ENCODE measurements at places on chromosomes 11 and 22.

GRCh38 chr11:75298191-75298975 is 53.1 kb downstream of the ARRB1 start:
- DNase-seq, result no peak

- DNase-seq, result peak; percentile 91
These were observed at the start of gene C11orf58 for GRCh38 chr11:16738193-16738946. C11orf58 (plus strand) TSS chr11:16738647; CDS start chr11:16738779, 132 bp downstream.

DNA sequence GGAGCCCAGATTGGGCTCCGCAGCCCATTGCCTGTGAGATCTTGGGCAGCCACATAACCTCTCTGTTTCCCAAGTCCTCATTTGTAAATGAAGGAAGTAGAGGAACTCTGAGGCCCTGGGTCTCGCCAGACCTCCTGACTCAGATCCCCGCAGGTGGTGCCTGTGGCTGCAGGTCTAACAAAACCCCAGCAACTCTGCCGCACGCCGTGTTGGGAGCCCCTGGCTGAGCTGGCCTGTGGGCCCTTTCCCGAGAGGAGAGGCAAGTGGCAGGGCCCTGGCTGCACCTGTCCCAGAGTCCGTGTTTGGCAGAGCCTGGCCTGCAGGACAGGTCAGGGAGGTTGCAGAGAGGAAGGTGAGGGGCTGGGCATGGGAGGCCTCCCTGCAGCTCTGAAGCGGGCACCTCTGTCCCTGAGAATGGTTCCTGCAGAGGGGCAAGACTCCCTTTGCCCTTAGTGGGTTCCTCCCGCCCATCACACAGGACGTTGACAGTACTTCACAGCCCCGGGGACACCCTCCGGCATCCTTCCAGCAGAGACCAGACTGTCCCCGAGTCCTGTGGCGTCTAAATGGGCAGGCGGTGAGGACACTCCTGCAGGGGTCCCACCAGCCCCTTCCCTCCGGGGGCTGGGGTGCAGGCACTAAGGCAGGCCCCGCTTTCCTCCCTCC is 67.7 kb downstream of the ARHGAP8 start:
- DNase-seq, result no peak

DNA sequence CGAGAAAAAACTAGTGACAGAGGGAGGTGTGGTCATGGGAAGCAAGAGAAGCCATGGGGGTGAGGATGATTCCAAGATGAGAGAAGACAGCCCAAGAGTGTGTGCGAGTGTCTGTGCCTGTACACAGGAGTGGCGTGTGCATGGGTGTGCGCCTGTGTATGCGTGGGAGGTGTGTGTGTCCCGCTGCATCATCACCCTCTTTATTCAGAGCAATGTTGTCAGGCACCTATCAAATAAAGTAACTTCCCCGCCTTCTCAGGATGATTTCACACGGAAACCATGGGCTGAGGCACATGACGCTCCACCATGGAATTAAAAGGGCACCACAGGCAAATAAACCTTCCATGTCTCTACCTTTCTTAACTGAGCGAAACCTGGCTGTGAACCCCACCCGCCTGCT is 24.6 kb downstream of the MS4A10 start:
- DNase-seq, result no peak

DNA sequence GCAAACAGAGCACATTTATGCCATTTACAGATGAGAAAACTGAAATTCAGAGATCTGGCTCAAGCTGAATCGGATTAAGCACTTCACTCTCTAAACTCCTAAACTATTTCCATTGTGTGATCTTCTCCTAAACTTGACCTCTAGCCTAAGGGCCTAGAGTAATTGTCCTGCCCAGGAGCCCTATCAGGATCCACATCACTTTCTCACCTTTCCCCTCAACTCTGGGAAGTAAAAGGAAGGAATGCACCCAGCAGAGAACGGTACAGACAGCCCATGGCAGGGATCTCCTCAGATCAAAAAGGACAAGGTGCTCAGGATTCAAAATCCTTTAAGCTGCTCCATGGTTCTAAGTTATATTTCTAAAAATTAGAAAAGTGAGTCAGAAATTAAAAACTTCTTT is 102.7 kb downstream of the ABTB2 start:
- DNase-seq, result no peak

GRCh38 chr11:132365650-132366049 is 995.2 kb downstream of the NTM start:
- DNase-seq, result no peak

Measured in GM10248 (cell line).